Fibroblast of pulmonary artery (primary cell): ENCODE measurements at places on chromosomes 6 and 20.

DNA sequence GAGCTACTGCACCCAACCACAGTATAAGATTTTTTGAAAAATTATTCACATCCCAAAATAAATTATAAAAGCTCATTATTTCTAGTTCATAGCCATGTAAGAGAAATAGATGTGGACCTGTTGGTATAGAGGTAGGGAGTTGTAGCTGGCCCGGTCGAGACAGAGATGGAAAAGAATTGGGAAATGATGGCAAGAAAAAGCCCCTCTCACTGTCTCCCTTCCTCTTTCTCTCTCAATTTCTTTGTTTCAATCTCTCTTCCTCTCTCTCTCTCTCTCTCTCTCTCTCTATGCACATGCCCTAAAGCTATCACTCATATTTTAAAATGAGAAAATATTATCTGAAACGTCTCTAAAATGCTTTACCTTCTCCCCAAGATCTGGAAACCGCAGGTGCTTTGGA lies 80.7 kb upstream of the CD83 start:
- DNase-seq: no peak

- no peak for DNase-seq
Observed at GRCh38 chr20:5451643-5452210, 135.0 kb upstream of the PROKR2 start.

GRCh38 chr6:35048631-35049083 lies 92.5 kb downstream of the TCP11 start:
- DNase-seq: peak; percentile 68

DNA sequence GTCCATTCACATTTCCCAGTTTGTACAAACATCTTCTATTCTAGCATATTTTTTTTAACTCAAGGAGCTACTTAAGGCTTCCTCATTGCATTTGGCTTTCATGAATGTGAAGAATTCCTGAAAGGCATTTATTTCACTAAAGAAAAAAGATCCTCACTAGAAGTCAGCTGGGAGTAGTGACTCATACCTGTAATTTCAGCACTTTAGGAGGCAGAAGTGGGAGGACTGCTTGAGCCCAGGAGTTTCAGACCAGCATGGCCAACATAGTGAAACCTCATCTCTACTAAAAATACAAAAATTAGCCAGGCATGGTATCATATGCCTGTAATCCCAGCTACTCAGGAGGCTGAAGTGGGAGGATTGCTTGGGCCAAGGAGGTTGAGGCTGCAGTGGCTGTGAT lies 30.9 kb upstream of the XRN2 start:
- DNase-seq: peak; percentile 8

GRCh38 chr6:25404091-25404490 lies 124.9 kb downstream of the CARMIL1 start:
- no peak for DNase-seq

GRCh38 chr6:134453792-134454510 lies 136.0 kb upstream of the SGK1 start:
- no peak for DNase-seq

GRCh38 chr6:34366639-34366921 lies 25.9 kb downstream of the NUDT3 start:
- no peak for DNase-seq

DNA sequence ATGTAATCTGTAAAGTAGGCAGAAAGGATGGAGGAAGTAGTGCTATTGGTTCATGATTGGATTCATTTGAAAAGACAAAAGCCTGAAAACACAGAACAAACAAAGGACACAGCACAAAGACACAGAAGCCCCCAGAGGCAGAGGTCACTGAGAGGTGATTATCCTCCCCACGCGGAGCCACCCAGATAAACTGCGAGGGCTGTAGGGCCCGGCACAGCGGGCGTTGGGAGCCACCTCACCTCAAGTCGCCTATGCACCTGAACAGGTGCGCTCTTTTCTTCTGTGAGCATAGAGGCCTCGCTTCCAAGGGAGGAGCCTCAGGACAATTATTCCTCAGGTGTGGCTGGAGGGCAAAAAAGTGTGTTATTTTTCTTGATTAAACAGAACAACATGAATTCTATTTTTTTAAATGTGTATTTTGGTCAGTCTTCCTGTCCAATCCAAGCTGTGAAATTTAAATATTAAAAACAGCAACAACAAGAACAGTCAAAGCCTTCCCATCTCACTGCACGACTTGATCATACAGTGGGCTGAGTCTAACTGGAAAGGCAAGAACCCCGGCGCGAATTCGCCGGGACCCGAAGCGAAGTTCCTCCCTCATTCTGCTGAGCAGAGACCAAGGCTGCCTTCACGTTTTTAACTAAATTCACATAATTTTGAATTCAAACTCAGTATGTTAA lies 205.3 kb downstream of the THBS2 start:
- DNase-seq: no peak

DNA sequence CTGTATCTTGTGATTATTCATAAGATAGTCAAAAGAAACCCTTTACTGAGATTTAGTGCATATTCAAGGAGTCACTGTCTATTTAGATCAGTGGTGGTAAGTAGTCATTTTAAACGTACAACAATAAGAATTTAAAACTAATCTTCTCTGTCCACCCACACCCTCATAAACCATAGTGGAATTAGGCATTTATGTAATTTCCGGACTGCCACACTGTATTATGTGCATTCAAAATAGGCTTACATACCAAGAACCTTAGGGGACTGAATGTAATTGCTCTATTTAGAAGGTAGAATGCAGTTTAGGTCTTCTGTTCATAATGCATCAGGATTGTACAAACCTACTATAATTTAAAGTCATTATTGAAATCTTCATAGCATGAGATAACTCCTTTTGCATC lies 685.4 kb downstream of the TENT5A start:
- no peak for DNase-seq

- DNase-seq: no peak
Observed at GRCh38 chr6:139800837-139801236, 426.4 kb upstream of the CITED2 start.

- peak; percentile 96 for DNase-seq
Observed at GRCh38 chr6:56938649-56939191, 16.2 kb upstream of the BEND6 start.

GRCh38 chr6:117409420-117409819 lies 16.3 kb downstream of the ROS1 start:
- no peak for DNase-seq

DNA sequence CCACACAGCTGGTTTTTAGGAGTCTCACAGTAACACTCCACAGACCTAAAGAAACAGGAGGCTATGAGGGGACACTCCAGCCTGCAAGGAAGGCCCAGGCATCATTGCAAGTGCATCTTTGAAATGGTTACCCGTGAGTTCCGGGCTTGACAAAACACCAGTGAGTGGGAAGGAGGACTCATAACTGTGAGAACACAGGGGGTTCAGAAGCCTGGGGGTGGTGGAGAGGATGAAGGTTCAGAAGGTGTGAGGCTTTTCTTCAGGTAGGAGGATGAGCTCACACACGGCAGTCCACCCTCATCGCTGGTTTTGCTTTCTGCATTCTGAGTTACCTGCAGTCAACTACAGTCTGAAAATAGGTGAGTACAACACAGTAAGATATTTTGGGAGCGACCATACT lies 39.9 kb downstream of the MAP7 start:
- no peak for DNase-seq

- DNase-seq: peak; percentile 78
Observed at GRCh38 chr6:28977341-28978132, 27.6 kb downstream of the ZNF311 start.

GRCh38 chr20:1357921-1358671 lies 29.2 kb upstream of the SDCBP2 start:
- DNase-seq: peak; percentile 44

DNA sequence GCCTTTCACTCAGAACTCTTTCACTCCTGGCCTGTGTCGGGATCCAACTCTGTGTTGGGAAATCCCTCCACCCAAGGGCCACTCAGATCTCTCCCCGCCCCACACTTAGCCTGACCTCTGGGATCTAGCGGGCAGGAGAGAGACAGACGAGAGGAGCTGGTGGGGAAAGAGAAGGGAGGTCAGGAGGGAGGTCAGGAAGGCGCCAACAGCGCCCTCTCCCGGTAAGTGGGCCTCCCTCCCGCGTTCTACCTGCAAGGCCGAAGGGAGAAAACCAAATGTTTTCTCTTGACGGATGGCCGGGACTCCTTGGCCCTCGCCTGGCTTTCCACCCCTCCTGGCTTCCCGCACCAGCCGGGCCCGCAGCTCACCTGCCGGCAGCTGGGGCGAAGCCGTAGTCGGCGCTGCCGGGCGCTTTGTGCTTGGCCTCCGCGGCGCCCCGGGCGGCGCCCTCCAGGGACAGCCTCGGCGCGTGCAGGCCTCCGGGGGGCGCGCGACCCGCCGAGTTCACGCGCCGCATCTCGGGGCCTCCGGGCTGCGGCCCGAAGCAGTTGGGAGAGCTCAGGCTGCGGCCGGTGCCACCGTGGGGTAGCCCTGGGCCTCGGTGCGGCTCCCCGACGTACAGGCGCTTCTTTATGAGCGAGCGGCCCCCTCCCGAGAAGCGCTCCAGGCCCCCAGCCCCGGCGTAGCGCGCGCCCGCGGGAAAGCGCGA lies 38.2 kb downstream of the C6orf132 start:
- DNase-seq: peak; percentile 85

DNA sequence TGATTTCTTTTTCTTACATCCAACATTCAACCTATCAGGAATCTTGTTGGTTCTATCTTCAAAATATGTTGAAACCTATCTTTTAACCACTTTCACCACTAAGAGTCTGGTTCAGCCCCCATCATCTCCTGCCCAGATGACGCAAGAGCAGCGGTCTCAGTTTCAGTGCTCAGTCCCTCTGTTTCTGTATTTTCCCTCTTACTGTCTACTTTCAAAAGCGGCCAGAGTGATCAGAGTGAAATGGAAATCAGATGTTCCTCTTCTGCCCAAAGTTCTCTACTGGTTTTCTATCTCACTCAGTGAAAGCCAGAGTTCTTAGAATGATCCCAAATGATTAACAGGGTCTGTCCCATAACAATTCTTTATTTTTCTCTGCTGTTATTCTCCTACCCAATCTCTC lies 147.9 kb upstream of the PDE7B start:
- no peak for DNase-seq

- DNase-seq: no peak
Observed at GRCh38 chr20:5781798-5782750, 31.9 kb downstream of the SHLD1 start.

DNA sequence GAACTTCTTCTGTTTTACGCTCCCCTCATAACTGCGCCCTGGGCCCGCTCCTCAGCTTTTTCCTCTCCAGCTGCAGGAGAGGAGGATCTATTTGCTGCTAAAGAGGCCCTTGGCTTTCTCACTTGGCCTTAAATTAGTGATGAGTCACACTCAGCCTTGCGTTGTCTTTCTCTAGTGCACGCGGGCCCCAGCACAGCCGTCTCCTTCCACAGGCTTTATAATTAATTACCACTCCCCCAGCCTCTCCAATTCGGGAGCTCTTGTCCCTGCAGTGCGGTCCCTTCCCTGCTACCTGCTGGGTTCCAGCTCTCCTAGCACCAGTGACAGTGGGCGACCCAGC lies 25.2 kb downstream of the PACSIN1 start:
- peak; percentile 29 for DNase-seq

- no peak for DNase-seq
Observed at GRCh38 chr6:109393157-109393885, 11.1 kb upstream of the CD164 start.

GRCh38 chr6:53446151-53446550 lies 97.4 kb upstream of the ELOVL5 start:
- DNase-seq: no peak

DNA sequence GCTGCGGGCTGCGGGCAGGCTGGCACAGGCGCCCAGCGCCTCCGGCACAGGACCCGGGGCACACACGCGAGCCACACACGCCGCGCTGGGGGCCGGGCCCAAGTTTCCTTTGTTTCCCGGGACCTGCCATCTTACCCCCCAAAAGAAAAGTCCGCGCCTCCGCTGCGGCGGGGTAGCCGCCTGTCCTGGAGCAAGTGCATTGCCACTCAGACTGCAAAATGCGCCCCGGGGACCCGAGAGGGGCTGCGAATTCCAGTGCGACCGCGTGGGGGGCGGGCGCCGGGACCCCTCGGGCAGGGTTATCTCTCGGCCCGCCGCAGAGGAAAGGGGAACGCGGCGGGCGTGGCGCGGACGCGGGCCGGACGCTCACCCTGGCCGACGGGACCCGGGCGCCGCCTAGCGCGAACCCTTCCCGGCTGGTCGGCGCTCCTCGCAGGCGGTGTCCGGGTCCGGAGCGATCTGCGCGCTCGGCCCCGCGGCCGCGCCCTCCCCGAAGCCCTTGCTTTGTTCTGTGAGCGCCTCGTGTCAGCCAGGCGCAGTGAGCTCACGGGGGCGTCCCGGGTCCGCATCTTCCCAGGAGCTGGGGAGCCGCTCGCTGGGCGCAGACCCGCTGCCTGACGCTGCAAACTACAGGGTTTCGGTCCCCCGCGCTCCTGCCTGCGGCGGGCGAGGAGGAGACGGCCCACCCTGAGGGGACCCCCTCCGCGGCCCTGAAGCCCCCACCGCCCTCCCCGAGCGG lies 639 bp upstream of the CD24 start:
- DNase-seq: no peak

DNA sequence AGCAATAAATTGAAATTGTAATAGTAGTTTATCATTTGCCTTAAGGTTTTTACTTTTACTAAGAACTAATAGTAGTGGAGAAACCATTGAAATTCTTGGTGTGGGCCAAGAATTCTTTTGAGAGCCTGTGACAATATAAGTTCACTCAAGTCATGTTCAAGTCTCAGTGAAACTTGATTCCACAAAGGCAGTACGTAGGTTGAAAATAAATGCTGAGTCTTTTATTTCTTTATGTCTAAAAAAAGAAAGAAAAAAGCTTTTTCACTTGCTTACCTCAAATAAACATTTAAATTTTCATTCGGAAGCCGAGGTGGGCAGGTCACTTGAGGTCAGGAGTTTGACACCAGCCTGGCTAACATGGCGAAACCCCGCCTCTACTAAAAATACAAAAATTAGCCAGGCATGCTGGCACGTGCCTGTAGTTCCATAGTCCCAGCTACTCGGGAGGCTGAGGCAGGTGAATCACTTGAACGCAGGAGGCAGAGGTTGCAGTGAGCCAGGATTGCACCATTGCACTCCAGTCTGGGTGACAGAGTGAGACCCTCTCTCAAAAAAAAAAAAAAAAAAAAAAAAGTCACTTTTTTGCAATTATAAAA lies 57.8 kb upstream of the NELFCD start:
- no peak for DNase-seq

DNA sequence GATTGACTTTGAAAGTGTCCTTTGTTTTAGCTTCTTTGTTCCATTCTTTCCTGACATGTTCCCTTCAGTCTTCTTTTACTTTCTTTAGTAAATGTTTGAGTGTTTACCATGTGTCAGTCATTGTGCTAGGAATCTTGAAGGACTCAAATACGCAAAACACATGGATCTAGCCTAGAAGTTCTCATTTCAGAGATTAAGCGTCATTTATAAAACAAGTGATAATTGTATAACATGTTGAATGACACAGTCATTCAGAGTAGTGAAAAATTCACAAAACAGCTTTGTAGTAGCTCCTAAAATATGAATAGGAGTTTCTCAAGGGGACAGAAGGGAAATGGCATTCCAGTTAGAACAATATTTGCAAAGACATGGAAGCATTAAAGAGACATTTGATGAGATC lies 66.9 kb downstream of the MACROD2 start:
- no peak for DNase-seq
